ENCODE measurements at places on chromosomes 7 and 10.
A peak's percentile ranks its signal among the peaks of the same experiment; 100 is the strongest.

GRCh38 chr7:98107313-98107721 lies 655 bp downstream of the LMTK2 start:
- no peaks in the 10 kb centered on the region for H3K27me3 ChIP-seq
- peak overlapping the region; percentile 93 for H3K27ac ChIP-seq
- H3K4me3 ChIP-seq: peak overlapping the region; percentile 96
- H3K36me3 ChIP-seq: no peaks in the 10 kb centered on the region

DNA sequence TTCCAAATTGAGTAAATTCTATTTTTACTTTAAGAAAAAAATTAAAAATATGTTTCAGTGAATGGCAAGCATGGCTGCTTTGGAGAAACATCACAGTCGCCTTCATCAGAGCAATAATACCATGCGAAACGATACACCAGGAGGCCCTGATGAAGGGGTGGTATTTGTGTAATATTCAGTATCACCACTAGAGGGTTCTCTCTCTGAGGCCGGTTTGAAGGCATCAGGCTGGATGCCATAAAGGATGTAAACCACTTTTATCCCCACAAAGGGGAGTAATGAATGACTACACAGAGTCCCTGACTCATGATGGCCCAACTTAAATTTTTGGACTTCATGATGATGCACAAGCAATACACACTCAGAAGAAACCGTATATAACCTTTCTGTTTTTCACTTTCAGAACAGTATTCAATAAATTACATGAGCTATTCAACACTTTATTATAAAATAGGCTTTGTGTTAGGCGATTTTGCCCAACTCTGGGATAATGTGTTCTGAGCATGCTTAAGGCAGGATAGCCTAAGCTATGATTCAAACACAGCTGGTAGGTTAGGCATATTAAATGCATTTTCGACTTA lies 95.5 kb downstream of the PPP1R17 start:
- H3K4me3 ChIP-seq: no peak overlapping the region
- no peaks in the 10 kb centered on the region for H3K27me3 ChIP-seq
- H3K27ac ChIP-seq: no peak overlapping the region
- H3K36me3 ChIP-seq: no peaks in the 10 kb centered on the region
- no peaks in the 10 kb centered on the region for H3K4me1 ChIP-seq

DNA sequence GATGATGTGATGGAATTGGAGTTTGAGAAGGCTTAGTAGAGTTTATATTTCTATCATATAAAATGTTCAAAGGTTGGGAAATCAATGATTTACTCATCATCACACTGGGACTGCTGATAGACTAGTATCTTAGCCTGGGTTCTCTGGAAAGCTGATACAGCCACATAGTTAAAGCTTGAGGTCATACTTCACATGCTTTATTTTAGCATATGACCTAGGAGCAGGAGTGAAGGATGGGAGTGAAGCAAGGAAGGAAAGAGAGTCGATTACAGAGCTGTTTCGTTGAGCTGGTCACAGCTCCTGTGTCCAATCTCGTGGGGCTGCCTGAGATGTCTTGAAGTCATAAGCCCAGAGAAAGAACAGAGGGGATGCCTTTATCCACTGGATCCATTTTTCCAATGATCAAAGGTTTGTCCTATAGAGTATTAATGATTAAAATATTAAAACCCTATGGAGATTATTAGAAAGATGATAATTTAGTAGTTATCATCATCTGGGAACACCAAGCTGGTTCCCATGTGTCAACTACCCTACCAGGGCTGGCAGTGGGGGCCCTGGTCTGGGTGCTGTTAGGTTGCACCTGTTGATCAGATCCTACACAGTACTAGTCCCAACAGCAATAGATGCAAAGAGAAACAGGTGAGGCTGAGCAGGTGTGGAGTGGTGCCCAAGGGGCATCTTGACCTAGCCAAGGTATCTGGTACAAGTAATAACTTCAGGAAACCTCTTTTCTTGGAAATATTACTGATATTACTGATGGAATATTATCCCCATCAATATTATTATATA lies 77.8 kb downstream of the BAMBI start:
- H3K4me3 ChIP-seq: no peak overlapping the region
- no peak for DNase-seq
- H3K36me3 ChIP-seq: no peaks in the 10 kb centered on the region
- no peaks in the 10 kb centered on the region for H3K4me1 ChIP-seq

GRCh38 chr10:110503528-110504110 lies 5.9 kb downstream of the DUSP5 start:
- peaks cover 22% of the 10 kb centered on the region for H3K27me3 ChIP-seq
- DNase-seq: no peak
- no peaks in the 10 kb centered on the region for H3K36me3 ChIP-seq
- H3K4me3 ChIP-seq: no peak overlapping the region

DNA sequence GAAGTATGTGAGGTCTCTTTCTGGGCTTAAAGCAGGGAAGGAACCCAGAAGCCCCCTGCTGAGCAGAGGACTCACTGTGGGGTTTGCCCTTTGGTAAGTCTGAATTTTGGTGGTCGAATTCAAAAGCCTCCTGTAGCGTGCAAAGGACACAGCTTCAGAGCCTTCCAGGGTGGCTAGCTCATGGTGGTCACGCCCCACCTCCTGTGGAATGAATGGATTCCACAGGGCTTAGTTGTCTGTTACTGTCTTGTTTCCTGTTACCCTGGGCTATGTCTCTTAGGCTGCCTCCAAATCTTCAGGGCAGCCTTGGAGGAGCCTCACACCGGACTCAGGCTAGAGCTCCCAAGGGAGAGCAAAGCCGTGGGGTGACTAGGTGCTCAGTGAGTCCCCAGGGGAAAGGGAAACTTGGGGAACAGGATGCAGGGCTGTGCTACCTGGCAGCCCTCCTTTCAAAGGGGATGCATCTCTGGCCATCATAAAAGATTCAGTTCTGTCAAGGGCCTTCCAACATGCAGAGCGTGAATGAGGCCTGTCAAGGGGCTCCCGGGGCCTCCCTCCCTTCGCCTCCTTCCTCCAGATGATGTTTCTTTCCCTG lies 211.7 kb downstream of the CCSER2 start:
- no peak for DNase-seq
- no peak overlapping the region for H3K4me3 ChIP-seq
- H3K4me1 ChIP-seq: no peaks in the 10 kb centered on the region
- no peaks in the 10 kb centered on the region for H3K36me3 ChIP-seq
- H3K27ac ChIP-seq: no peak overlapping the region
- no peaks in the 10 kb centered on the region for H3K27me3 ChIP-seq

GRCh38 chr10:32985775-32986350 lies 27.8 kb upstream of the ITGB1 start:
- no peaks in the 10 kb centered on the region for H3K4me1 ChIP-seq
- H3K36me3 ChIP-seq: no peaks in the 10 kb centered on the region
- H3K4me3 ChIP-seq: no peak overlapping the region

DNA sequence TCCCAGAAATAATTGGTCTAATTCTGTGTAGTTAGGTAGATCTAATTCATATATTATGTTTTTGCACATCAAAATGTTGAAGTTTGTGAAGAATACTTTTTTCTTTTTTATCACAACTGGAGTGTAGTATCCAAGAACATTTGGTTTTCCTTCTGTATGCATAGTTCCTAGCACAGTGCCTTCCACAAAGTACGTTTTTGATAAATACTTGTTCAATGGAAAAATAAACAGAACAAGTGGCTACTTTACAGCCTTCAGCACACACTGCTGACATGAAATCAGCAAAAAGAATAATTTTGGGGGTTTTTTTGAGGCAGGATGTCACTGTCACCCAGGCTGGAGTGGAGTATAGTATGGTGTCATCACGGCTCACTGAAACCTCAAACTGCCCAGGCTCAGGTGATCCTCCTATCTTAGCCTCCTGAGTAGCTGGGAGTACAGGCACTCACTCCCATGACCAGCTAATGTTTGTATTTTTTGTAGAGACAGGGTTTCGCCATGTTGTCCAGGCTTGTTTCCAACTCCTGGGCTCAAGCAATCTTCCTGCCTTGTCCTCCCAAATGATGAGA lies 27.9 kb downstream of the TARP start:
- no peaks in the 10 kb centered on the region for H3K4me1 ChIP-seq
- no peaks in the 10 kb centered on the region for H3K36me3 ChIP-seq

DNA sequence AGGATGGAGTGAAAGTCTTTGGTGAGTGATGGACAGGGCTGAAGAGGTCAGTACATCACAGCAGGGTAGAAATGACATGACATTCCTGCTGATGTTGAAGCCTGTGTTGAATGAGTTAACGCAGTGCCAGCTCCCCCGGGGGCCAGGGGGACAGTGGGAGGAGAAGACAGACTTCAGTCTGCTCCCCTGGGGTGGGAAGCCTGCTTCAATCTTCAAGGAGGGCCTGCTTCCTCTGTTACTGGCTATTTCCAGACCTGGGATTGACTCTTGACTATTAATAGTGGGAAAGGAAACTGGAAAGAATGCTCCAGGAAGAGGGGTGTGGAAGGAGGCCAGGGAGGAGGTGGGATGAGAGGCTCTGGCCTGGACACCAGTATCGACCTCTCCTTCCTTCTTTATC lies 27.2 kb downstream of the PODXL start:
- H3K27ac ChIP-seq: peak overlapping the region; percentile 69
- no peaks in the 10 kb centered on the region for H3K36me3 ChIP-seq
- no peak overlapping the region for H3K4me3 ChIP-seq
- H3K27me3 ChIP-seq: no peaks in the 10 kb centered on the region
- peaks cover 12% of the 10 kb centered on the region for H3K4me1 ChIP-seq

GRCh38 chr7:42931447-42931833 lies 534 bp downstream of the PSMA2 start:
- peaks cover 3% of the 10 kb centered on the region for H3K36me3 ChIP-seq
- peak; percentile 38 for DNase-seq
- peak overlapping the region; percentile 75 for H3K27ac ChIP-seq
- H3K4me1 ChIP-seq: peaks cover 23% of the 10 kb centered on the region
- peak overlapping the region; percentile 89 for H3K4me3 ChIP-seq

- peak; percentile 74 for DNase-seq
- no peak overlapping the region for H3K4me3 ChIP-seq
- H3K4me1 ChIP-seq: peaks cover 4% of the 10 kb centered on the region
- H3K27me3 ChIP-seq: peaks cover 32% of the 10 kb centered on the region
Measured at GRCh38 chr10:100709146-100710082, 36.0 kb upstream of the PAX2 start.

GRCh38 chr10:12434277-12434676 lies 84.9 kb downstream of the CAMK1D start:
- H3K27ac ChIP-seq: no peak overlapping the region
- no peak for DNase-seq
- H3K4me3 ChIP-seq: no peak overlapping the region
- H3K27me3 ChIP-seq: no peaks in the 10 kb centered on the region
- no peaks in the 10 kb centered on the region for H3K36me3 ChIP-seq
- no peaks in the 10 kb centered on the region for H3K4me1 ChIP-seq

DNA sequence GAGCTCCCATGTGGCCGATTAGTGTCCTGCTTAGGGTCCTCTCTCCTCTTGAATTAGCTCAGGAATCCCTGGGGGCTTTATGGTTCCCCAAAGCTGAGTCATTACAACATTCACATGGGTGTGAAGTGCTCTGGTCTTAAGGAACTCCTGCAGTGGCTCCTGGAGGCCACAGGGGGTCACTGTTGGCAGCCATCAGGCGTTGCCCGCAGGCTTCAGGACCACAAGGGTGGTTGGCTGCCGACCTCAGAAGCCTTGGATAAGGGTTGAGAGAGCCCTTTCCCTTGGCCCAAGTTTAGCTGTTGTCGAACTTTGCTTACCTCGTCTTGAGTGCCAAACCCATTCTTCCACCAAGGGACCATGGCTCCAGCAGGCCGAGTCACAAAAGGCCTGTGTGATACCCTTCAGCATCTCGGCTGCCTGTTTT lies 61.7 kb downstream of the SH2D4B start:
- no peak overlapping the region for H3K4me3 ChIP-seq
- no peaks in the 10 kb centered on the region for H3K27me3 ChIP-seq
- H3K27ac ChIP-seq: no peak overlapping the region
- no peaks in the 10 kb centered on the region for H3K4me1 ChIP-seq

GRCh38 chr7:106583706-106584690 lies 77.0 kb downstream of the CCDC71L start:
- H3K27ac ChIP-seq: no peak overlapping the region
- no peaks in the 10 kb centered on the region for H3K27me3 ChIP-seq
- DNase-seq: no peak
- H3K4me3 ChIP-seq: no peak overlapping the region

DNA sequence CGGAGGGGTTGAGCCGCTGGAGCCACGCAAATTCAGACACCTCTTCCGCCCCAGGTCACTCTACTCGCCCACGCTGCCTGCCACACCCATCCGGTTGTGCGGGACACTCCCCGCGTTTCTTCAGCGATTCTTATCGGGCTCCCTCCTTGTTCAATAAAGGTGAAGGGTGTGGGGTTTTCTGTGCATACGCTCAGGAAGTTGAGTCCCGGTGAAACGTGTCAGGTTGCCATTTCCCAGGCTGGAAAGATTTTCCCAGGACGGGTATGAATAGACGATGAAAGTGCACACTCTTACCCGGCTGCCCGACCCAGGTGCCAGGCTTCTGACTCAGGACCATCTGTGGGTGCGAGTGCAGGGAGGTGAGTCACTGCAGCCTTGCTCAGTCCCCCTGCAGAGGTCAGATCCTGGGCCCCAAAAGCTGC lies 22.0 kb downstream of the KLF6 start:
- no peaks in the 10 kb centered on the region for H3K27me3 ChIP-seq
- no peak for DNase-seq
- H3K36me3 ChIP-seq: no peaks in the 10 kb centered on the region
- no peaks in the 10 kb centered on the region for H3K4me1 ChIP-seq
- H3K4me3 ChIP-seq: no peak overlapping the region

- no peak overlapping the region for H3K27ac ChIP-seq
- no peaks in the 10 kb centered on the region for H3K36me3 ChIP-seq
- H3K27me3 ChIP-seq: no peaks in the 10 kb centered on the region
- no peak overlapping the region for H3K4me3 ChIP-seq
Measured at GRCh38 chr10:23505797-23506465, 67.1 kb downstream of the OTUD1 start.

DNA sequence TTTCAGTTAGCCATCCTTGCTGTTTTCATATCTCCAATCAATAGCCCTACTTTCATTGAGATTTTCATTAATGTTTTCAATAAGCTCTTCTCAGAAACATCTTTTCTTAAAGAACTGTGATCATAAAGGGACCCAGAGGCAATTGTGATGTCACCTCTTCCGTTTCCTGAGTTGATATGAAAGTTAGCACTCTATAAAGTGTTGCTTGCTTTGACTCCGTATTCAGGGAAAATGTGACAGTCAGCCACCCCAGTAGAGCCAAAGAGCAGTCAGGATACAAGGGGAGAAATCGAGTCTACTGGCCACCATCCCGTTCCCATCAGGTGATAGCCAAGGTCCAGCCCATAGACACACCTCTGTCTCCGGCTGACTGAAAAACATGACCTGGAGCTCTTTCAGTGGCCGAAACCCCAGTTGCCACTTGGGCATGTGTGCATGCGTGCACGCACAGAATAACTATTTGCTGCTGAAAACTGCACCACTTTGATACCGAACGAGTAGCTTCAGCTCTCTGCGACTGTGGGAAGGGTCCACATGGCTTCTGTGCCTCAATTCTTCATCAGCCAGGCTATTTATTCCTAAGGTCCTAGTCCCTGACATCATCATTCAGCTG lies 291.4 kb downstream of the USP6NL start:
- no peak overlapping the region for H3K27ac ChIP-seq
- no peak for DNase-seq
- peaks cover 32% of the 10 kb centered on the region for H3K36me3 ChIP-seq
